Panc1 (cell line): ENCODE measurements at places on chromosomes 6 and 20.

DNA sequence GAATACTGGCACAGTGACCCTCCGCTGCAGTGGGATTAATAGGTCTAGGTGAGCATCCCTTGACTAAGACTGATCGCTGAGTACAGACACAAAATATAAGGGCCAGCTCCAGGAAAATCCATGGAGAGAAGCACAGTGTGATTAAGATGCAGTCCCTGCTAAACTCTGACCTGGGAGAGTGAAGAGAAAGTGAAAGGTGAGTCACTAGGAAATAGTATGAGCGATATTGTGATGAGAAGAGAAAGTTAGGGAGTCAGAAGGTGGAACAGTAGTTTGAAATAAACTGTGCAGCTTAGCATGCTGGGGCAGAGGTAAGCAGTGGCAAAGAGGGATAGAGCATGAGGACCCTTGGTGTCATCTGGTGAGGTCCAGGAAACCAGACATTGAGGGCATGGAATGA lies 278.6 kb upstream of the MAP3K7 start:
- DNase-seq = no peak

DNA sequence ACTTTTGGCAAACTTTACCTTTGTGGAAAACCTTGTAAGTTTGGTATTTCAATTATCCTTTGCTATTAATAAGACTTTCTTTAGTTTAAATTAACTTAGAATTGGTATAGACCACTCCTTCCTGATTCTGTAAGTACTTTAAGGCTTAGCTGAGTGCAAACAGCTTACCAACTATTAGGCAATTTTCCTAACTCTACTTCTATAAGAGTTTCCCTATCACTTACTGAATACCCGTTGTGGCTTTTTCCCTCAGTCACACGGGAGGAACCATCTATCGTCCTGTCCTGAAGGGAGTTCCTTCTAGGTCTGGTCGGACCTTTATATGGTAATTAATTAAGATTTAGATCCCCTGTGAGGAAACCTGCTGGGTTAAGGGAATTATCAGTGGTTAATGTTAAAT lies 9.6 kb downstream of the SLC35A1 start:
- DNase-seq = no peak

GRCh38 chr6:92361990-92362389 lies 1057.4 kb downstream of the EPHA7 start:
- DNase-seq = no peak

DNA sequence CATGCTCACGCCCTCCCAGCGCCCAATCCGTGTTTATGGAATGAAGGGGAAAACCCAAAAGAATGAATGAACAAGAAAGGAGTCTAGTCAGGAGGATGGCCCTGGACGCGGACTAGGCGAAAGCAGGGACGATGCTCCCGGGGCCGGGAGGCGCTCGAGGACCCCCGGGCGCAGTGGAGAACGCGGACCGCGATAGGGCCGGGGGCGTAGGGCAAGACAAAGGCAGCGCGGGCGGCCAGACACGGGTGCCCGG lies 758 bp downstream of the GCLC start:
- no peak for DNase-seq

GRCh38 chr20:17210983-17211382 lies 15.9 kb upstream of the PCSK2 start:
- no peak for DNase-seq

DNA sequence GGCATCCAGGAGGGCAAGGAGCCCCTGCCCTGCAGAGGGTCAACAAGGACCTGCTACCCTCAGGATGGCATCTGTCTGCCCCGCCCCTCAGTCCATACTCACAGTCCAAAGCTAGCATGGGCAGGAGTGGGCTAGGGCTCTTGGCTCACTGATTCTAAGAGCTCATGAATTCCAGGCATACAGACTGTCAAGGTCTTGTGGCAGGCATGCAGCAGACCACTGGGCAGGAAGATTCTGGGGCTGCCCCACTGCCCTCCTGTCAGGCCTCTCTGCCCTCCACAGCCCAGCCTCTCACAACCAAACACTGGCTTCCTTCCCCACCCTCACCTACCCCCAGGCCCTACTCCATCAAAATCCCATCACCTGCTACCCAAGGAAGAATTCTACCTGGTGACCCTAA lies 5.6 kb upstream of the SLC4A11 start:
- no peak for DNase-seq

GRCh38 chr6:2876210-2877056 lies 26.7 kb downstream of the SERPINB9 start:
- no peak for DNase-seq

- DNase-seq = no peak
These were observed 64.4 kb downstream of the TRERF1 start for GRCh38 chr6:42387336-42387735.

DNA sequence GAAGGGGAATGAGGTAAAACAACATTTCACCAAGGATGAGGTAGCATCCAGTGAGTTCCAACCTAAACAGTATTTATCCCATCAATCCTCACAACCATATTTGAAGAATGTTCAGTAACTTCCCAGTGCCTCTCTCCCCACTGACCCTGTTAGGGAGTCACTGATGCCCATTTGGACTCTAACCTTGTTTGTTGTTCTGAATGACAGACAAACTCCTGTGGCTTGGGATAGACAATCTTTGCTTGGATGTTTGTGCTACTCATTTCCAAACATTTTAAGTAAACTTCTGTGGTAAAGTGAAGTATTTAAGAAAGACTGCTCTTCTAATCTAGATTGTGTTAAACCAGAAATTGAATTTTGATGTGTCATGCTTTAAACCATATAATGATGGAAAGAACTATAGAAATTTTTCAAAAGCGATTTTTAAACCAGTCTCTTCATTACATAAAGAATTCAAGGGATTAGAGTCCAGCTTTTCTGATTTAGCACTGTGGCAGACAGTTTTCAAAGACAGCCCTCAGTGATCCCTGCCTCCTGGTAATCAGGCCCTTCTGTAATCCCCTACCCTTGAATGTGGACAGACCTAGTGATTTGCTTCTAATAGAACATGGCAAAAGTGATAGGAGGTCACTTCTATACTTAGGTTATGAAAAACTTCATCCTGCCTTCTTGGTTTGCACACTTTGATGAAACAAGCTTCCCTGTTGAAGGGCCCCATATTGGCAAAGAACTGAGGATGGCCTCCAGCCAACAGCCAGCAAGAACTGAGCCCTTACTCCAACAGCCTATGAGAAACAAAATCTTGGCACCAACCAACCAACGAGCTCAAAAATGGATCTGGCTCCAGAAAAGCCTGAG lies 191.6 kb downstream of the DST start:
- no peak for DNase-seq

DNA sequence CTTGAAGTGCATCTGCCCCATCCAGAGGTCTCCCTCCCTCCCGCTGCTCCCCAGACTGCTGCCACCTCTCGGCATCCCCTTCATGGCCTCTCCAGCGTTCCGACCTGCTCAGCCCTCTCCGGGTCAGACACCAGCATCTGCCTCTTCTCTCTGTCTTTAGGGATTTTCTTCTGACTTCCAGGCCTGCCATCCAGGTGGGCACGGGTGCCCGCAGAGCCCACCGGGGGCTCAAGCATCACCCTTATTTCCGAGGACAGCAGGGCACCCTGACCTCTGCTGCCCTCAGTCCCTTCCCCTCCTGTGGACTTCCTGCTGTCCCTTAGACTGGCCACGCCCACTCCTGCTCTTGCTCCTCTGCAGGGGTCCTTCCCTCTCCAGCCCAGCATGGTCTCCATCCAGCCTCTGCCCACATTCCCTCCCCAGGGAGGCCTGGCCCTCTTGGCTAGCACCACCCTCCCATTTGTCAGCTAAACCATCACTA lies 3.3 kb downstream of the NPEPL1 start:
- DNase-seq = no peak

DNA sequence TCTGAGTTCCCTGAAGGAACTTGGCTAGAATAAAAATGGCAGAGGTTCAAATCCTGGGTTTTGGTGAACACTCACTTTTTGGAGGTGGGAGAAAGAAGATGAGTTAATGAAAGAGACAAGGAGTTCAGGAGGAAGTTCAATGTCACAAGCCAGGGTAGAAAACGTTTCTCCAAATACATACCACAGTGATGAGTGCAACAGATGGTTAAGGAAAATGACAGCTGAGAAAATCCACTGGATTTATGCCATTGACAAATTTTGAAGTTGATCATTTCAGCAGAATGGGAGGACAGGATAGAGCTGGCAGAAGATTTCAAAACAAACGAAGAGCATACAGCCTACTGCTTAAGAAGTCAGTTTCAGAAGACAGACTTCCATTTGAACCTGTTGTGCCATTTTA lies 122.7 kb downstream of the GFRAL start:
- no peak for DNase-seq

- no peak for DNase-seq
These were observed 26.7 kb upstream of the IRF4 start for GRCh38 chr6:364609-365540.

GRCh38 chr20:2745060-2745910 lies 52.7 kb downstream of the EBF4 start:
- DNase-seq = no peak

- DNase-seq = no peak
These were observed 238.8 kb downstream of the TSHZ2 start for GRCh38 chr20:53210931-53211330.

DNA sequence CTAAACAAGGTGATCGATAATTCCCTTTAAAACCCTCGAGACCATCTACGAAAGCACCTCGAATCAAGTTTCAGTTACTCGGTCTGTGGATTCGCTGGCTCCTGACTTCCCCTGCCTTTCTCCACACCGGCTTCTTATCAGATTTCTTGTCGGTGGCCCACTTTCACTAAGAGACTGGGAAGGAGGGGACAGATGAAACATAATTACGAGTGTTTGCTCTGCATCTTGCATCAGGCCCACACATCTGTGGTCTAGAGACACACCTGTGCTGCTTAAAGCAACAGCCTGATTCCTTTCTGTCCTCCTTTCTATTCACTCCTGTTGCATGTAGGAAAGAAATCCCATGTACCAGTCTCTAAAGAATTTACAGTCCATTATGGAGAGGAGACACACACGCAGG lies 37.7 kb downstream of the INSM1 start:
- no peak for DNase-seq

DNA sequence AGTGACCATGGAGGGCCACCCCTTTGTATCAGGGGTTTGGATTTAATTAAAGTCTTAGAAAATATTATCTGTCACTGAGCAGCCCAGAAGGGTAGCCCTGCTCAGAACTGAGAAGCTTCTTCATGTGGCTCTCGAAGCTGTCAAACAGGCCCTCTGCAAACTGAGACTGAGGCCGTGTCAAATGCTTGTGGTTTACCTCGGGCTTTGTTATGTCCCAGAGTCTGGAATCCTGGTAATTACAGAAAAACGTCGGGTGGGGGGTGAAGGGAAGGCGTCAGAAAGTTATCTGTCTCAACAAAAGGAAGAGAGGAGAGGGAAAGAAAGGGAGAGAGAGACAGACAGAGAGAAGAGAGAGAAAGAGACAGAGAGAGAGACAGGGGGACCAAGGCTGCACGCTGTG lies 200.8 kb downstream of the BMP7 start:
- no peak for DNase-seq

DNA sequence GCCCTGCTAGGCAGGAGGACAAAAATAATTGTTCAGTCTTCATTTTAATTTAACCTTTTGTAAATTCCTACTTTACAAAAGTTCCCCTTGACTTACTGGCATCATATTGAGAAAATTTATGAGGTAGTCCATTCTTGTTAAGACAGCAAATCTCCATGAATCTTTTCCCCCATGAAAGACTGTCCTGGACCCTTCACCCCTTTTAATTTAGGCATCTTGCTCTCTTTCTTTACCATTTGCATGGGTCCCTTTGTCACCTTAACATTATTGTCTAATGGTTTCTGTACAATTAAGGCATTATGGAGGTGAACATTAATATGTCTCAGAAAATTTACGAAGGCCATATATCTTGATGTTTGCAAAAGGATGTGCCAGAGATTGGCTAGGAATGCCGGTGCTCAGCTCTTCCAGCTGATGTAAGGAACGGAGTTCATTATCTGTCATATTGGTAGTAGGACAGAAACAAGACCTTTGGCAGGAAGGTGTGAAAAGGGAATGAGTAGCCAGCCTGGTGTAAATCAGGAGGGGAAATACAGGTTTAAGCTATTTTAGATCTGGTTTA lies 382.8 kb upstream of the TSHZ2 start:
- DNase-seq = no peak

GRCh38 chr6:142829556-142829955 lies 115.4 kb downstream of the HIVEP2 start:
- no peak for DNase-seq
